Putamen (tissue), 1 donor: ENCODE measurements at places on chromosomes 12 and 14.
A peak's percentile ranks its signal among the peaks of the same experiment; 100 is the strongest.

GRCh38 chr14:53331921-53332320 is 178.8 kb upstream of the DDHD1 start:
- no peak for DNase-seq

- peak; percentile 59 for DNase-seq
Measured at GRCh38 chr14:58752771-58753201, 115.0 kb downstream of the DACT1 start.

DNA sequence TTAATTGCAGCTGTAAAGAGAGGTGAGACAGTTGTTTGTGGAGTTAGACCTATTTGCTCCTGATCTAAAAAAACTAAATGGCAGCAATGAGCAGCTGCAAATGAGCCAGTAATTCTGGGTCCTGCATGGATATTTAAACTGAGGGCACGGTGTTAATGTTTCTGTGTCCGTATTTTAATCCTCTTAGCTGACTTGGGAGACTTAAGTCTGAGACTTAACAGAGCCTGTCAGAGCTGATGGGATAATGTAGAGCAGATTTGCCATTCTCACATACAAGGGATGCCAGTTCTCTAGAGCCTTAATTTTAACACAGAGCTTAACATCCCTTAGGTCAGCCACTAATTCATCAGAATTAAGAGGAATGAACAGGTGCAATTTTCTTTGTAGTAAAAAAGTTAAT is 178.6 kb upstream of the PDE3A start:
- DNase-seq = no peak

GRCh38 chr14:65600742-65601141 is 188.2 kb downstream of the FUT8 start:
- DNase-seq = no peak

DNA sequence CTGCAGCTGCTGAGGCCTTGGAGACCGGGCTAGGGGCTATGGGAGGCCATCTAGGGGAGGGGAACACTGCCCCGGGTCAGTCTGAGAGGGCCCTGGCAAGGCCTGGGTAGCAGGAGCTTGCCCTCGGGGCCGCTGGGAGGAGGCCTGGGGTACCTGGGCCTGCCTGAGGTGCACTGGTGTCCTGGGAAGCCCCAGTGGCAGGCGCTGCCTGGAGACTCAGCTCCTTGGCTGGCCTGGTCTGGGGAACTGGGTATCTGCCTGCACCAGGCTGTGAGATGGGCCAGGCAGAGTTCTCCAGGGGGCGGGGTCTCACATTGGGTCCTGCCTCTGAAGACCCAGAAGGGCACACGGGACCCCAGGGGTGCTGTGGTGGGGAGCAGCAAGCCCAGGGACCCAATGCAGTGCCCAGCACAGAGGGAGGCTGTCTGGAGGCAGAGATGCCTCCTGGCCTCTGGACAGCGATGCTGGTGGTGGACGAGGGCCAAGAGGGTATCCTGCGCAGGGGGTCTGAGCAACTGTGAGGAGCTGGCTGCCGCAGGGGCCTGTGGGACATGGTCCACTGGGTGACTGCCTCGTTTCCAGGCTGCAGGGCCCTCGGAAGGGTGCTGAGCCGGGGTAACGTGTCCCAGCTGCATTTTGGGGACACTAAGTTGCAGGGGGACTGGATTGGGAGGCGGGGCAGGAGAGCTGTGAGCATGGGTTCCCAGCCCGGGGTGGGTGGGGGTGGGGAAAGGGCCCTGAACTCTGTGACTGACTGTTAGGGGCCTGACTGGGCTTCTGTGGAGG is 7.4 kb upstream of the MTA1 start:
- no peak for DNase-seq

GRCh38 chr14:95260537-95261361 is 59.0 kb downstream of the CLMN start:
- DNase-seq = no peak

- no peak for DNase-seq
Measured at GRCh38 chr14:103257211-103257962, 76.7 kb upstream of the EIF5 start.
